ENCODE measurements at places on chromosomes 2 and 18.

DNA sequence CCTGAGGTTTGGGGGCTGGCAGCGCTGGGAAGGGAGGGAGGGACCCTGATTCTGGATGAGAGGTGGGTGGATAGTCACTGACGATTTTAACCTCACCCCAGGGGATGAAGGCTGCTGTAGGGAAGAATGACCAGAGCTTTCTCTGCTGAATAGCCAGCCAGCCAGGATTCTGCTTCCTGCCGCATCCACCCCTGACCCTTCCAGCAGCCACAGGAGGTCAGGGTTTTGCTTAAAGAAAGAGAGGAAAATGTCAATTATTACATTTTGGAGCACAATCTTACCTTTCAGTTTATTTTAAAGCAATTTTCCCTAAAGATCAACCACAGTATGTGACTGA, 217.7 kb downstream of the GBX2 start:
- DNase-seq = no peak

GRCh38 chr2:149735237-149735958, 147.8 kb upstream of the MMADHC start:
- no peak for DNase-seq

- peak; percentile 86 for DNase-seq
These were observed 30.7 kb upstream of the PTMA start for GRCh38 chr2:231677632-231678104.

DNA sequence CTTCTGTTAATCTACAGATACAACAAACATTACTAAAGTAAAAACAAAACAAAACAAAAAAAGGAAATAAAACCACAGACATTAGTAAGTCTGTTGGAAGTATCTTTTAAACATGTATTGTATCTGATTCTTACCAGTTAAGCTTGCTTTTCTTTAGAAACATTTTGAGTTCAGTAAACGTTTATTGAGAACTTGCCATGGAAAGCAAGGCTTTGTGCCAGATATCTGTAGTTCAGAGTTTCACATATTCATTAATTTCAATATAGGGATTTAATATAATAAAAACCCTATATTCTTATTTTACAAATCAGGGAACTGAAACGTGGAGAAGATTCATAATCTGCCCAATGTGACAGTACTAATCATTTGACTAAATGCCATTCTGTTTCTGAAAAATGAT, 1101.0 kb upstream of the GYPC start:
- DNase-seq = no peak

GRCh38 chr18:50158866-50159653, 35.9 kb downstream of the MYO5B start:
- peak; percentile 60 for DNase-seq

All from renal cortex interstitium (tissue), 15 donors.